ENCODE measurements at places on chromosomes 3 and 15. TPM values are rescaled to one million over a fixed set of nuclear protein-coding genes. Genes with fewer than 3 reads are reported as not detected.

Gene PFKFB4
- 12.6 TPM for total RNA-seq

Gene GUCA1C
- total RNA-seq, result not detected

Gene GJD2
- total RNA-seq, result not detected

Gene HRG
- not detected for total RNA-seq

Gene TTC23
- 20.3 TPM for total RNA-seq

GRCh38 chr3:95460274-95460673 lies 1354.1 kb upstream of the EPHA6 start:
- H3K27me3 ChIP-seq, result no peaks in the 10 kb centered on the region
- H3K36me3 ChIP-seq, result no peaks in the 10 kb centered on the region
- H3K27ac ChIP-seq, result no peak overlapping the region
- no peak overlapping the region for H3K4me3 ChIP-seq
- peaks cover 4% of the 10 kb centered on the region for H3K4me1 ChIP-seq
- DNase-seq, result no peak

DNA sequence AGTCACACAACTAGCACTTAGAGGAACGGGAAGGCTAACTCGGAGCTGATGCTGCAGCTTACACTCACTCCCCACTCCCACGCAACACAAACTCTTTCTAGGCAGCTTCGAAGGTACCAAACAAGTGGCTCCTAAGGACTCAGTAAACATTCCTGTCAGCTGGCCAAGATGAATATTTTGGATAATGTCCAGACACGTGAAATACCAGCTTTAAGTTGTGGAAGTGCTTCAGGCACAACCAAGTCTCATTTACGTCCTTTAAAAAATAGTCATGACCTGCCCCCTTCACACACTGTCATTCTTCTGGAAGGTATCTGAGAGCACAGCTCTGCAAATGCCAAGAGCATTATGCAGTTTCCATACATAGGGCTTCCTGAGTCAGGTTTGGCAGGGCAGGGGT lies 1005.9 kb upstream of the CFAP20DC start:
- no peak overlapping the region for H3K4me3 ChIP-seq
- no peak for DNase-seq
- H3K36me3 ChIP-seq, result no peaks in the 10 kb centered on the region
- H3K27me3 ChIP-seq, result no peaks in the 10 kb centered on the region

GRCh38 chr15:89043031-89044002 lies 44.9 kb upstream of the ABHD2 start:
- H3K27ac ChIP-seq, result no peak overlapping the region
- no peaks in the 10 kb centered on the region for H3K4me1 ChIP-seq
- no peak for DNase-seq
- no peaks in the 10 kb centered on the region for H3K27me3 ChIP-seq
- no peaks in the 10 kb centered on the region for H3K36me3 ChIP-seq
- H3K4me3 ChIP-seq, result no peak overlapping the region

GRCh38 chr15:29570121-29570947 lies 251.9 kb downstream of the TJP1 start:
- peak; percentile 78 for DNase-seq
- H3K36me3 ChIP-seq, result no peaks in the 10 kb centered on the region
- peaks cover 6% of the 10 kb centered on the region for H3K4me1 ChIP-seq
- no peak overlapping the region for H3K27ac ChIP-seq
- peak overlapping the region; percentile 76 for H3K4me3 ChIP-seq
- peaks cover 32% of the 10 kb centered on the region for H3K27me3 ChIP-seq

DNA sequence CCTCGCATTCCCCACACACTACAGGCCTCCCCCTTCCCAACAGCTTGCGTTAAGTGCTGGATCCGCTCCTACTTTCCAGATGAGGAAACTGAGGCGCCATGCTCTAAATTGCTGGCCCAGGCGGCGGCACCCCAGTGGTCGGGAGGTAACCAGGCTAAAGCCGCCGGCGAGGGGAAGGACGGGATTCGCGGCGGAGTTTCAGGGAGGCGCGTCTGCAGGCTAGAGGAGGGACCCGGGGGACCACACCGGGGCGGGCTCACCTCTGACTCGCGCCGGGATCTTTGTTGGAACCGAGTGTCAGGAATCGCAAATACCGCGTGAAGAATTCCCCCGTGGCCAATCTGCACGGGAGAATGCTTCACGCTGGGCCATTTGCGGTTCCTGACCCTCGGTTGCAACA lies 24.6 kb upstream of the PTPN23 start:
- DNase-seq, result no peak
- no peaks in the 10 kb centered on the region for H3K27me3 ChIP-seq
- H3K27ac ChIP-seq, result no peak overlapping the region

- no peak for DNase-seq
- no peaks in the 10 kb centered on the region for H3K27me3 ChIP-seq
- no peaks in the 10 kb centered on the region for H3K36me3 ChIP-seq
- no peak overlapping the region for H3K4me3 ChIP-seq
- peaks cover 2% of the 10 kb centered on the region for H3K4me1 ChIP-seq
These were observed 20.1 kb downstream of the GXYLT2 start for GRCh38 chr3:72907731-72908620.

GRCh38 chr15:53034767-53035245 lies 244.7 kb upstream of the ONECUT1 start:
- no peak overlapping the region for H3K27ac ChIP-seq
- H3K4me3 ChIP-seq, result no peak overlapping the region
- DNase-seq, result no peak
- H3K27me3 ChIP-seq, result no peaks in the 10 kb centered on the region
- H3K4me1 ChIP-seq, result no peaks in the 10 kb centered on the region

- H3K27me3 ChIP-seq, result no peaks in the 10 kb centered on the region
- DNase-seq, result peak; percentile 60
- H3K4me1 ChIP-seq, result peaks cover 3% of the 10 kb centered on the region
- H3K27ac ChIP-seq, result no peak overlapping the region
- no peak overlapping the region for H3K4me3 ChIP-seq
These were observed 23.1 kb upstream of the MCCC1 start for GRCh38 chr3:183122257-183122932.

- no peak overlapping the region for H3K27ac ChIP-seq
- H3K4me3 ChIP-seq, result peak overlapping the region; percentile 57
- H3K36me3 ChIP-seq, result no peaks in the 10 kb centered on the region
- no peaks in the 10 kb centered on the region for H3K4me1 ChIP-seq
- H3K27me3 ChIP-seq, result peaks cover 99% of the 10 kb centered on the region
These were observed 14.8 kb downstream of the ZIC1 start for GRCh38 chr3:147423798-147424580.

DNA sequence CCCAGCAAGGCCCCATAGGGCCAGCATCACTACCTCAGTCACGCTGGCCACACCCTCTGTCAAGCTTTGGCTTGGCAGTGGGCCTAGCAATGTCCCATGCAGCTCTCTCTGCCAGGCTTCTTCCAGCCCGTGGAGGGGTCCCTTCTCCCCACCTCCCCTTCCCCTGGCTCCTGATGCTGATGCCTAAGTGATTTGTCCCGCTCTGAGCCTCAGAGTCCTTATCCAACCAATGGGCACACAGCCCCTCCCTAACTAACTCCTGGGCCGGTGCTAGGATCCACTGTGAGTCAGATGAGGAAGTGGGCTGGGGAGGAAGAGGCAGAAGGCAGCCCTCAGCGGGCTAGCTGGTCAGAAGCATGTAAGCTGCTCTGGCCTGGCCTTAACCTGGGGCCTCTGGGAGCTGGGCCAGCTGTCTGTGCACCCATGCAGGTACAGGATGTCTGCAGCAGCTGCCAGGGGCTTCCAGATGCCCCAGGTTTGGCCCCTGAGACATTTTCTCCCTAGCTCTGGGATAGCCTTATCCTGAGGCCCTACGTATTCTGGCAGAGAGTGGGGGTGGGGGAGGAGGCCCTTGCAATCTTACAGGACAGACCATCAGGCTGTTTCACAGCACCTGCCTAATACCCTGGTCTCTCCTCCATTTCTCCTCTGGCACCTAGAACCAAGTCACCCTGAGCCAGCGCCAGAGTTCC lies 740 bp upstream of the ZBTB47 start:
- H3K4me1 ChIP-seq, result peaks cover 10% of the 10 kb centered on the region
- H3K36me3 ChIP-seq, result peaks cover 15% of the 10 kb centered on the region
- H3K27ac ChIP-seq, result peak overlapping the region; percentile 16
- H3K27me3 ChIP-seq, result no peaks in the 10 kb centered on the region
- peak; percentile 80 for DNase-seq

- H3K27ac ChIP-seq, result no peak overlapping the region
- peaks cover 11% of the 10 kb centered on the region for H3K4me1 ChIP-seq
- no peak for DNase-seq
- H3K27me3 ChIP-seq, result no peaks in the 10 kb centered on the region
These were observed 151.3 kb upstream of the NR2E3 start for GRCh38 chr15:71658827-71659729.

GRCh38 chr3:185317674-185318073 lies 45.3 kb upstream of the MAP3K13 start:
- H3K4me3 ChIP-seq, result no peak overlapping the region
- H3K4me1 ChIP-seq, result peaks cover 3% of the 10 kb centered on the region
- no peaks in the 10 kb centered on the region for H3K36me3 ChIP-seq

DNA sequence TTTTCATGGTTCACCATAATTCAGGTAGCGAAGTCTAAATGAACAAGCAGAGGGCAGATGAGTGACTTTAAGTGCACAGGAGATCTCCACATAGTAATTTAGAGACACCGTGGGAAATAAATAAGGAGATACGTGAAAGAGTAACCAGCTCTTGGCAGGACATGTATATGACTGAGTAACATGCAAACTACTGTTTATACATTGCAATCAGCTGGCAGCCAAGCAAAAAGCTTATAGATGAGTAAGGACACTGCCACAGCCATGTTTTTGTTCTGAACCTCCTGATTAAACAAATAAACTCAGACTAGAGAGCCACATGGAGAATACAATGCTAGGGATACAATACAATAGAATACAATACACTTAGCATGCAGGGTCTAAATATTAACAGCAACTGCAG lies 252.4 kb downstream of the FHIT start:
- no peak for DNase-seq
- H3K4me3 ChIP-seq, result no peak overlapping the region
- H3K27ac ChIP-seq, result no peak overlapping the region
- no peaks in the 10 kb centered on the region for H3K27me3 ChIP-seq
- H3K36me3 ChIP-seq, result no peaks in the 10 kb centered on the region

DNA sequence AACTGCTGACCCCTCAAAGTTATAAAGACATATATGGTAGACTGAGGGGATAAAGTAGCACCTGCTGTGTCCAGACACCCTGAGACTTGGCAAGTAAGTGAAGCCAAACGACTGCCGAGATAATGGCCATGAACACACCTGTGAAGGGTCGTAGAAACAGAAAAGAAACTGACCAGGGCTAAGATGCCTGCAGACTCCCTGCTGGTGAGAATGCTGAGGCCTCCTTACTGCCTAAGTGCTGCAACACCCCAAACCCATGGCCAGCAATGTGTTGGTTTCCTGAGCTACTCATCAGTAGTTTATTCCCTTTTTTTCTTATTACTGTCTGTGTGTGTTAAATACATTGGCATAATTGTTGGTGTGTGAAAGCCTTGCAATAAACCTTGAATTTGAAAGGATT lies 233.8 kb downstream of the ZNF385D start:
- H3K4me1 ChIP-seq, result no peaks in the 10 kb centered on the region
- H3K4me3 ChIP-seq, result no peak overlapping the region
- H3K27ac ChIP-seq, result no peak overlapping the region
- no peaks in the 10 kb centered on the region for H3K36me3 ChIP-seq
- H3K27me3 ChIP-seq, result no peaks in the 10 kb centered on the region
- DNase-seq, result peak; percentile 58

Measured in endodermal cell (in vitro differentiated cells).